T-helper 2 cell treated with Interferon-gamma antibody and Interleukin-4, amounts not matched to agents 5 μg/mL and 100 μg/mL, for 36 hours (primary cell): ENCODE measurements at places on chromosomes 7 and 10.

GRCh38 chr7:101543242-101543766 is 85.8 kb downstream of the MYL10 start:
- no peaks in the 10 kb centered on the region for H3K27me3 ChIP-seq
- H3K36me3 ChIP-seq, result no peaks in the 10 kb centered on the region
- H3K4me3 ChIP-seq, result no peak overlapping the region
- H3K27ac ChIP-seq, result no peak overlapping the region
- no peak for DNase-seq

DNA sequence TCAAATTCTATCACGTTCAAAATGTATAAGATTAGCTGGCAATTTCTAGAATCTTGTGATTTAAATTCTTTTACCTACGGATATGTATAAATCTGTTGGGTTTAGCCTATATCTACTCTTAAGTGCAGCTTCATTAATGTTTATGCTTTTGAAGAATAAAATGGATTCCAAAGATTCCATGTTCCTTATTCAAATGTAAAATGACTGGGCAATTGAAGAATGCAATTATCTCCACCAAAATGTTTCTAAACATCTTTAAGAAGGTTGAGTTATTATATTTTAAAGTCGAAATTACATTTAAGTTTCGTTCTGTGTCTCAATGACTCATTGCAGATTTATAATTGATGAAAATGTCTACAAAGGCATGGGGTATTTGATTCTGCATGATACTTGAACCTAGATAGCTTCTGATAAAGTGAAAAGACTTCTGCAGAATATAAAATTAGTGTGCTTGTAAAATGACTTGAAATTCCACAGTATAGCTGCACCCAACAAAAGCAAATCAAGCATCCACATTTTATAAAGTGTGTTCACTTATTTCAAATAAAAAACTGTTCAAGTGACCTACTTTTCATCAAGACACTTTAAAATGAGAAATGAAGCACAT is 697.0 kb upstream of the PCDH15 start:
- H3K4me3 ChIP-seq, result no peak overlapping the region
- DNase-seq, result no peak
- H3K27ac ChIP-seq, result no peak overlapping the region

- no peaks in the 10 kb centered on the region for H3K36me3 ChIP-seq
- H3K4me3 ChIP-seq, result no peak overlapping the region
- peaks cover 6% of the 10 kb centered on the region for H3K27me3 ChIP-seq
- DNase-seq, result no peak
These were observed 28.3 kb upstream of the PIP4K2A start for GRCh38 chr10:22742678-22743077.

- DNase-seq, result no peak
- H3K27ac ChIP-seq, result no peak overlapping the region
- no peak overlapping the region for H3K4me3 ChIP-seq
- H3K36me3 ChIP-seq, result no peaks in the 10 kb centered on the region
These were observed 51.8 kb upstream of the PPP1R9A start for GRCh38 chr7:94855589-94855988.

DNA sequence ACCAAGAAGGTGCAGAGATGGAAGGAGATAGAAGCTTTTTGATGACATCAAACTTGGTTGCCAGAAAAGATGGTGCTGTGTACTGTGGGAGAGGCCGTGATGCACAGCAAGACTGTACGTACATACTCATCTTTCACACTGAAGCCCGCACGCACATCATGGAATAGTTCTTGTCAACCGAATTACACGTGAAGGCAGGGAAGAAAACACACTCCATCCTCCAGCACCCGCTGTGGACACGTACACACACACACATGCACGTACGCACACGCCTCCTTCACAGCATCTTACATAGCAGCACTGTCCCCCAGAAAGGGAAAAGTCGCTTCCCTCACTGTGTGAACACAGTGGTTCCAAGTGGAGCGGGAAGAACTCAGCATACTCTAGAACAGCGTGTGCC is 54.5 kb upstream of the DDC start:
- no peak for DNase-seq
- H3K4me1 ChIP-seq, result peaks cover 5% of the 10 kb centered on the region
- H3K4me3 ChIP-seq, result no peak overlapping the region
- H3K27me3 ChIP-seq, result peaks cover 24% of the 10 kb centered on the region
- H3K36me3 ChIP-seq, result no peaks in the 10 kb centered on the region

- peaks cover 9% of the 10 kb centered on the region for H3K36me3 ChIP-seq
- H3K27me3 ChIP-seq, result no peaks in the 10 kb centered on the region
- H3K4me3 ChIP-seq, result peak overlapping the region; percentile 97
- DNase-seq, result peak; percentile 65
These were observed 2.6 kb downstream of the LDB1 start for GRCh38 chr10:102117391-102118159.

DNA sequence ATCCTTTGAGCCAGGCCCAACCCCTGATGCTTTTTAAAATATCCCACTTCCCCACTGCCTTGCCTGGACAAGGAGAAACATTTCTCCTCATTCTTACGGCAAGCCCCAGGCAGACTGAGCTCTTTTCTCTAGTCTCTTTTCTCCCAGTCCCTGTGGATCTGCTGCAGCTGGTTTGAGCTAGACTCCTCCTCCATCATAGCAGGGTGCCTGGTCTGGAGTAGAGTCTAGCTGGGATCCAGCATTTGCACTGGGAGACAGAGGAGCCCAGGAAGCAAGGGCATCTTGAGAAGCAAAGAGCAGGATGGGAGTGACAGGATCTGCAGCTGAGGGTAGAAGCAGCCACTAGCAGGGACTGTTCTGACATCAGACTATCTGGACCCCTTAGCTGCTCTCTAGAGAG is 562.3 kb upstream of the COBL start:
- H3K27ac ChIP-seq, result no peak overlapping the region
- no peaks in the 10 kb centered on the region for H3K27me3 ChIP-seq
- H3K36me3 ChIP-seq, result no peaks in the 10 kb centered on the region

GRCh38 chr10:72692994-72693781 is 1.2 kb downstream of the MCU start:
- H3K4me1 ChIP-seq, result peaks cover 20% of the 10 kb centered on the region
- DNase-seq, result no peak
- H3K4me3 ChIP-seq, result peak overlapping the region; percentile 83

DNA sequence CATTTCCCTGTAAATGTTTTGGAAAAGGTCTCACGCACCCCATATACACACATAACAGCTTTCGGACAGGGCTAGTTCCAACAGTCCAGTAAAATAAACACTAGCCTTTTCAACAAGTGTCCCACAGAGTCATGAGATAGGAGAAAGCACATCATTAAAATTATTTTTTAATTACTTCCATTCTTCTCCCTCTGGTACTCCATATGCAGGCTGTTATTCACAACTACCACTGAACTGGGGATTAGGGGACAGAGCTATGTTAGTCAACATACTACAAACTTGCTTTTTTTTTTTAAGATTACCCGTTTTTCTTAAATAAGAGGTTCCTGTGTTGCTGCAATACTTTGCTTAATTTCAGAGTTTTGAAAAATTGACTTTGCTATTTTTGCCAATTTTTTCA is 576.6 kb upstream of the KCND2 start:
- DNase-seq, result no peak
- H3K36me3 ChIP-seq, result no peaks in the 10 kb centered on the region
- no peak overlapping the region for H3K27ac ChIP-seq
- no peaks in the 10 kb centered on the region for H3K27me3 ChIP-seq

DNA sequence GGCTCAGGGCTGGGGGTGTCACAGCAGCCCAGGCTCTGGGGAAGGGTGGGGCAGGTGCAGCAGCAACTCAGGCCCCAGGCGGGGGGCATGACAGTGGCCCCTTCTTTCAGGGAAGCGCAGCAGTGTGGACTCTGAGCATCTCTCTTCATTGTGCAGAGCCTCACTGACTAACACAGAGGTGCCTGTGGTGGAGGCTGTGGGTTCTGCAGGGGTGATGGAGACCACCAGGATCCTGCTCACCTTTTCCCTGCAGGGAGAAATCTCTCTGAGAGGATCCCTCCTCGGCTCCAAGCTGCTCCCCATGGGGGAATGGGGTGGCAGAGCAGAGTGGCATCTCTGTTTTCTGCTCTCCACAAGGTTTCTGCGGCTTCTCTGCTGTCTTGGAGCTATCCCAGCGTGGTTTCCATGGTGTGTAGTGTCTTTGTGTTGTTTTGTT is 37.8 kb upstream of the SHH start:
- no peak overlapping the region for H3K27ac ChIP-seq
- H3K4me3 ChIP-seq, result no peak overlapping the region
- no peaks in the 10 kb centered on the region for H3K4me1 ChIP-seq
- H3K27me3 ChIP-seq, result peaks cover 2% of the 10 kb centered on the region
- H3K36me3 ChIP-seq, result no peaks in the 10 kb centered on the region

- no peak overlapping the region for H3K27ac ChIP-seq
- peaks cover 36% of the 10 kb centered on the region for H3K4me1 ChIP-seq
- no peaks in the 10 kb centered on the region for H3K36me3 ChIP-seq
- DNase-seq, result no peak
- no peaks in the 10 kb centered on the region for H3K27me3 ChIP-seq
These were observed 69.8 kb upstream of the PRKCQ start for GRCh38 chr10:6649903-6650302.

- H3K4me1 ChIP-seq, result peaks cover 45% of the 10 kb centered on the region
- DNase-seq, result peak; percentile 48
- peaks cover 9% of the 10 kb centered on the region for H3K36me3 ChIP-seq
These were observed 40.1 kb downstream of the ELMO1 start for GRCh38 chr7:37408291-37409228.

DNA sequence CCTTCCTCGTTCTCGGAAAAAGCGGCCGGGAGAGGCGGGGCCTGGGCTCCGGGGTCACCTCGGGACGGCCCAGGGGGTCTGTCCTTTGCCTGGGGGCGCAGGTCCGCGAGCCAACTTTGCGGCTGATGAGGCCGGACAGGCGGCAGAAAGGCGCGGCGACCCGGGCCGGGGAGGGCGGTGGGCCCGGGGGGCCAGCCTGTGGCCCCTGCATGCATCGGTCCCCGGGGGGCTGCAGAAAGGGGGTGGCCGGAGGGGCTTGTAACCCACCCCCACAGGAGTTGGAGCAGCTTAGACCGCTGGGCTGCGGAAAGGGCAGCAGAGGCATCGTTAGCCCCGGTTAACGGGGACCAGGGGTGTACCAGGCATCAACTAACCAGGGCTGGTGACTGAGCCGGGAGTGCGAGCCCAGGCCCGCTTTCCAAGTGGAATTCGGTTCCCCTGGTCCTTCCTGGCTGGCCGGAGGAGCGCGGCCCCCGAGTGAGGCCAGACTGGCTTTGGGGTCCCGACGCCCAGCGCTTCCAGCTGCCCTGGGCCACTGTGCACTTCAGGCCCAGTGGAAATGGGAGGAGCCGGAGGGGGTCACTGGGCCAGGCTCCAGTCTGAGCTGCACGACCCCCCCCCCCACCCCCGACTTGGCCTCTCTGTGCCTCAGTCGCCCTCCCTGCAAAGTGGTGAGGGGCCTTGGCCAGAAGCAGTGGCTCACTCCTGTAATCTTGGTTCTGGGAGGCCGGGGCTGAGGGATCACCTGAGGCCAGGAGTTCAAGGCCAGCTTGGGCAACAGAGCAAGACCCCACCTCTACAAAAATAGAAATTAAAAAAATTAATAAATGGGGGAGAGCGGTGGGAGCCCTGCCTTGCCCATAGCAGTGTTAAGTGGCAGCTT is 919 bp downstream of the SLC29A4 start:
- H3K4me3 ChIP-seq, result no peak overlapping the region
- H3K27ac ChIP-seq, result no peak overlapping the region
- no peaks in the 10 kb centered on the region for H3K36me3 ChIP-seq
- peaks cover 12% of the 10 kb centered on the region for H3K27me3 ChIP-seq

DNA sequence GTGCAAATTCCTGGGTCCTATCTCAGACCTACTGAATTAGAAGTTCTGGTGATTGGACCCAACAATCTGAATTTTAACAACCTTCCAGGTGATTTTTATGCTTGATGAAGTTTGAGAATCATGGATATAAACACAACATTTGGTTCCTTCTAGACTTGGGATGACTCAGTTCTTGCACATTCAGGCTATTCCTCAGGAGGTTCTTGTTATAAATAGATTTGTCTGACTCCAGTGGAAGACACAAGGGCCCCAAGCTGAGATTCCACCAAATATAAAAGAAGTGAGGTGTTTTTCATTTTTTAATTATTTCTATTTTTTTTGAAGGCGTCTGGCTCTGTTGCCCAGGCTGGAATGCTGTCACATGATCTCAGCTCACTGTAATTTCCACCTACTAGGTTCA is 9.4 kb upstream of the TAS2R16 start:
- no peak overlapping the region for H3K4me3 ChIP-seq
- no peaks in the 10 kb centered on the region for H3K4me1 ChIP-seq
- H3K27me3 ChIP-seq, result no peaks in the 10 kb centered on the region
- no peaks in the 10 kb centered on the region for H3K36me3 ChIP-seq

DNA sequence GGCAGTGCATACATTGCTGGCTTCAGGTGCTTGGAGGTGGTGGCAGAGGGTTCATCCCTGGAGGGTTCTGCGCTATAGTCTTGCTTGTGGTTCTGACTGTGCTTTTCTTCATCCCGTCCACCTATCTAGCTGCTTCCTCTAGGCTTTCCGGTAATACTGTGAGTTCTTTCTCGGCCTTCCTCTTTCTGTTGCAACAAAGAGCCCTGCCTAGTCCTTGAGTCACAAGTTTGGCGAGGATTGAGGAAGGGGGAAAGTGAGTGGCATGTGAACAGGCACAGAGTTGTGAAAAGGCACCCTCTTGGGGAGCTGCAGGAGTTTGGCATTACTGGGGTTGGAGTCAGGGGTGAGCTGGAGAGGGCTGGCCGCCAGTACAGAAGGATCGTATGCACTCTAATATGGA is 123.0 kb downstream of the SH2D4B start:
- no peak overlapping the region for H3K27ac ChIP-seq
- no peak for DNase-seq
- H3K4me3 ChIP-seq, result no peak overlapping the region
- H3K4me1 ChIP-seq, result peaks cover 3% of the 10 kb centered on the region
- H3K36me3 ChIP-seq, result no peaks in the 10 kb centered on the region

GRCh38 chr10:133388973-133389818 is 4.8 kb upstream of the MTG1 start:
- peak; percentile 33 for DNase-seq
- H3K27me3 ChIP-seq, result no peaks in the 10 kb centered on the region
- H3K36me3 ChIP-seq, result peaks cover 3% of the 10 kb centered on the region
- peak overlapping the region; percentile 86 for H3K4me3 ChIP-seq
- peaks cover 31% of the 10 kb centered on the region for H3K4me1 ChIP-seq
- peak overlapping the region; percentile 96 for H3K27ac ChIP-seq

DNA sequence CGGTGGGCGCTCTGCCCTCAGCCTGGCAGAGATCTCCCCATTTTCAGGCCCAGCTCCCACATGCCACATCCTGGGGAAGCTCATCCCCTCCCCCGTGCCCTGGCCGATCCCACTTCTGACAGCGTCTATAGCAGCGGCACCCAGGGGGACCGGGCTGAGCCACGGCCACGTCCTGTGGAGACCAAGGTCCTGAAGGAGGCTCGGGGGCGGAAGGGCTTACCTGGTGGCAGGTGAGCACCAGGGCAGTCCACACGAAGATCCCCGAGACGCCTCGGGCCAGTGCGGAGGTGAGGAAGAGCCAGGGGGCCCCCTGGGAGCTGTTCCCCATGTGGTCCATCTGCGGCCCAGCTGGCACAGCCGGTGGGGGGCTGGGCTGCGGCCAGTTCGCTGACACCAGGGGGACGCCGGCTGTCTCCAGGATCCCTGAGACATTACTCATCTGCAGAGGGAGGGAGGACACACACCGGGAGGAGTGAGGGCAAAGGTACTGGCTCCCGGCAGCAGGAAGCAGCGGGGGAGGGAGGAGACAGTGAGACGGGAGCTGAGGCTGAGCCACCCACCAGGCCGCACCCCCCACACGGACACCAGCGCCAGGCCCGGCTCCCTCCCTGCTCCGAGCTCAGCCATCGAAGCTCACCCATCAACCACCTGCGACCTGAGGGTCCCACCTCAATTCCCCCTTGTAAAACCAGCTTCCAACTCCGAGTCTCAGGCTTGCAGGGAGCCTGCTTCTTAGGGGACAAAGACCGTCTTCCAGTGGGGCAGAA is 776 bp downstream of the TMEM184A start:
- no peaks in the 10 kb centered on the region for H3K36me3 ChIP-seq
- no peaks in the 10 kb centered on the region for H3K4me1 ChIP-seq
- no peak overlapping the region for H3K4me3 ChIP-seq
